ENCODE measurements at places on chromosomes 2 and 18. TPM values are rescaled to one million over a fixed set of nuclear protein-coding genes. Genes with fewer than 3 reads are reported as not detected.

GRCh38 chr2:113060396-113060795 lies 1.4 kb downstream of the IL36RN start:
- no peak for DNase-seq

GRCh38 chr2:129193961-129194360 lies 785.5 kb upstream of the RAB6C start:
- DNase-seq = no peak

DNA sequence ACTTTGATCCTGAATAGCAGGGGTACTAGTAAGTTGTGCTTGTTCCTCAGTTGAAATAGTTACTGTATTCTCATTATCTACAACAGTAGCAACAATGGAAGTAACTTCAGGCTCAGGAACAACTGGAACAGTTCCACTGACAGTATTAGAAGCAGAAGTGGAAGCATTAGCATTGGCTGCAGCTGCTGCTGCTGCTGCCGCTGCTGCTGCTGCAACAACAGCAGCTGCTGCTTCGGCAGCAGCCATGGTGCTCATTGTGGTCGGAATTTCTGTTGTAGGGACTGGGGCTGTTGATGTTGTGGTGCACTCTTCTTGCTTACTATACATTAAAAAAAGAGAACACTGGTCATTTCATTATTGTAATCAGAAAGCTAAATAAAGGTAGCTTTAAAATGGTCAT lies 40.8 kb downstream of the PRPF40A start:
- no peak for DNase-seq

The EFHD1 gene
- 75.1 TPM for total RNA-seq

DNA sequence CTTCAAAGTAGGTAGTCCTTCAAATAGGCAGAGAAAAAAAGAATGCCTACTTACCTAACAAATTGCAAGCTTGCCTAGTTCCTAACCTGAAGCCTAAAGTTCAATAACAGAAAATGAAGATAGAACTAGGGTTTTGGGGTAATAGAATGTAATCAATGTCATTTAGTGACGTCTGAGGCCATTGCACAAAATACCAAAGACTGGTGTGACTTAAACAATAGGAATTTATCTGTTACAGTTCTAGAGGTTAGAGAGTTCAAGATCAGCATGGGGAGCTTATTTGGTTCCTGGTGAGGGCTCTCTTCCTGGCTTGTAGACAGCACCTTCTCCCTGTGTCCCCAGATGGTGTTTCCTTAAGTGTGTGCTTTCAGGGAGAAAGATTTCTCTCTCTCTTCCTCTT lies 4.7 kb upstream of the NPC1 start:
- DNase-seq = no peak

- DNase-seq = no peak
Measured at GRCh38 chr18:35413163-35413511, 36.0 kb upstream of the ZNF396 start.

DNA sequence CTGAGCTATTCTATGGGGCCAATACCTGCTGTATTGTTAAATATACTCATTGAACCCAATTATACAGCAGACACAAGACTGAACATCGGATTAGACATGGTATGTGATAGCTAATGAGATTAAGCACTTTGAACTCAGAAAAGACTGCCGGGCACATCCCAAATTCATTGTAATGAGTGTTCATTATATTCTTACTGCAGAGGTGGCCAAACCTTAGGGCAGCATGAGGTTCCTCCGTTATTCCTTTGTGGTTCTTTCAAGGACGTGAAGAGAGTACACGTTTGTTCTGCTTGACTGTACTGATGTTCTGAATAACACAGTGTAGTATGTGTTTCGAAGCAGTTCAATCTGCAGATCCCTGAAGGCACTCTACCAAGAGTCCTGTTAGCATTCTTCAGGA lies 78.4 kb downstream of the KIF5C start:
- DNase-seq = no peak

GRCh38 chr2:231296401-231296974 lies 98.1 kb downstream of the ARMC9 start:
- no peak for DNase-seq

DNA sequence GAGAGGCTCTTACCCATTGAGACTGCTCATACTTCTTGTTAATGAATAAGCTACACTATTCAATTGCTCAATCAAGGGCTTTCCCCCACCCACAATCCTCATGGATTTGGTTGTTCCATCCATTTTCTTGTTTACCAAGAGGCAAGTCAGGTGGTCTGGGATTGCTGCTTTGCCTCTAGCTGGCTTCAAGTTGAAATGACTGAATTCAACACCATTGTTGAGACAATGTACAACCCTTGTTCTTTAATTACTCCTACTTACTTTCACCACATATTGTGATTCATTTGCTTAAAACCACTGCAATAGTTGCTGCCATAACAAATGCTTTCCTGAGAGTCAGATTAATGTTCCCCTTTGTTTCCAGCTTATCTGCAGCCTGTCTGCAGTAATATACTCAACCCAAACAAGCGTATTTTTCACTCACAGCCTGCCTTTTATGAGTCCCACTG lies 532.2 kb downstream of the RIT2 start:
- DNase-seq = no peak

DNA sequence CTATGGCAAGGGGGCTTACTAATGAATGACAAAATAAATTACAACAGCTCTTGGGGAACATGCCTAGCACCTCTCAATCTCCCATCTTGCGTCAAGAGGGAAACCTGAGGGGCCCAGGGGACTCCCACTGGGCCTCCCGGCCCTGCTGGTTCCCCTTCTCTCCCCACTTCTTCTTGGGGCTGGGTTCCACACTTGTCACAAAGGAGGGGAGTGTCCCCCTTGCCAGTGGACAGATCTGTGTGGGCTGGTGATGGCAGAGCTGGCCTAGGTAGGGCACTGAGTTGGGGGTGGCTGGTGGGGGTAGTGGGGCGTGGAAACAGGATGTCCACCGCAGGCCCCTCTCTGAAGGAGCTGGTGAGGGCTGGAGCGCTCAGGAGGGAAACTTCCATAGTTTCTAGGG lies 184.0 kb upstream of the HAAO start:
- DNase-seq = no peak

DNA sequence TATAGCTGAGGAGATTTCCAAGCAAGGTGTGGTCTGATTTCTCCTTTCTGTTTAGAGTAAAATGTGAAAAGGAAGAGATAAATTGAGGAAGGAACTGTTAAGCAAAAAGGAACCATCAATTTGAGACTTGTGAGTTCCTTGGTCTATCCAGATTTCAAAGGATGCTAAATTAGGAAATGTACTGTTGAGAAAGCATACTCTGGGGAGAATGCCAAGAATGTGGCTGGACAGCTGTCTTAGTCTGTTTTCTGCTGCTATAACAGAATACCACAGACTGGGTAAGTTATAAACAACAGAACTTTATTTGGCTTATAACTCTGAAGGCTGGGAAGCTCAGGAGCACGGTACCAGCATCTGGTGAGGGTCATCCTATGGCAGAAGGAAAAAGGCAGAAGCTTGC lies 1097.2 kb downstream of the TDRD15 start:
- DNase-seq = no peak

- no peak for DNase-seq
Measured at GRCh38 chr2:18454692-18455235, 105.7 kb downstream of the RDH14 start.

The PID1 gene
- total RNA-seq = 35.2 TPM

The TMEM185B gene
- total RNA-seq = 15.1 TPM

GRCh38 chr18:31723990-31724711 lies 36.5 kb downstream of the SLC25A52 start:
- peak; percentile 23 for DNase-seq

DNA sequence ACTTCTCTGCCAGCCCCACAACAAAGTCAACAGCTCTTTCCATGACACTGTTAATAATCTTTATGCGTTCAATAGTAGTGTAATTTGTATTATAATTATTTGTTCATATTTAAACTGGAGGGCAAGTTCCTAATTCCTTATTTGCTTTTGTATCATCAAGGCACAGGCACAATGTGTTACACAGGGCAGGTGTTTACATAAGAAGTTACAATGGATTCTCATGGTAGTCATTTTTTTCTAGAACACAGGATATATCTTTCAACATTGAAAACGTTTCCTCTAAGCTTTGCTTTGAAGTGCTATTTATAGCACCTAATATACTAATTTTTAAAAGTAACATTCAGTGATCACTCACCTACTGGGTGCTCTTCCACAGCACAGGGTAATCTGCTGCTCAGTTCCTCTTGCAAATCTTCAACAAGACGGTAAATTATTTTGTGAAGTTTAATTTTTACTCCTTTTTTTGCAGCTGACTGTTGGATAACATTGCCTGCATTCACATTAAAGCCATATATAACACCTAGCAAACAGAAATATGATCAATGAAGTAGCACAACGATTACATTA lies 7.3 kb downstream of the RPS27A start:
- no peak for DNase-seq

- no peak for DNase-seq
Measured at GRCh38 chr18:8124232-8125146, 484.7 kb upstream of the RAB12 start.

The GATA6 gene
- not detected for total RNA-seq

- no peak for DNase-seq
Measured at GRCh38 chr18:79374408-79375171, 21.1 kb upstream of the NFATC1 start.

GRCh38 chr2:234388591-234388990 lies 108.3 kb downstream of the ARL4C start:
- DNase-seq = no peak

The NCKAP5 gene
- total RNA-seq = 15.7 TPM

- no peak for DNase-seq
Measured at GRCh38 chr2:106941372-106941993, 55.5 kb upstream of the ST6GAL2 start.

GRCh38 chr2:238233625-238234024 lies 6.2 kb downstream of the HES6 start:
- DNase-seq = no peak

- DNase-seq = no peak
Measured at GRCh38 chr2:71720283-71720560, 266.9 kb downstream of the DYSF start.

- DNase-seq = no peak
Measured at GRCh38 chr2:211132046-211132445, 575.6 kb downstream of the CPS1 start.

The ACVR1C gene
- total RNA-seq = 11.9 TPM

GRCh38 chr2:8535469-8535795 lies 146.4 kb upstream of the ID2 start:
- DNase-seq = no peak

The VSNL1 gene
- 1,124 TPM for total RNA-seq

GRCh38 chr2:46873604-46874068 lies 42.0 kb downstream of the MCFD2 start:
- peak; percentile 72 for DNase-seq

The SCN2A gene
- 157 TPM for total RNA-seq
